ENCODE measurements at places on chromosomes 5 and 9. TPM values are rescaled to one million over a fixed set of nuclear protein-coding genes. Genes with fewer than 3 reads are reported as not detected.

DNA sequence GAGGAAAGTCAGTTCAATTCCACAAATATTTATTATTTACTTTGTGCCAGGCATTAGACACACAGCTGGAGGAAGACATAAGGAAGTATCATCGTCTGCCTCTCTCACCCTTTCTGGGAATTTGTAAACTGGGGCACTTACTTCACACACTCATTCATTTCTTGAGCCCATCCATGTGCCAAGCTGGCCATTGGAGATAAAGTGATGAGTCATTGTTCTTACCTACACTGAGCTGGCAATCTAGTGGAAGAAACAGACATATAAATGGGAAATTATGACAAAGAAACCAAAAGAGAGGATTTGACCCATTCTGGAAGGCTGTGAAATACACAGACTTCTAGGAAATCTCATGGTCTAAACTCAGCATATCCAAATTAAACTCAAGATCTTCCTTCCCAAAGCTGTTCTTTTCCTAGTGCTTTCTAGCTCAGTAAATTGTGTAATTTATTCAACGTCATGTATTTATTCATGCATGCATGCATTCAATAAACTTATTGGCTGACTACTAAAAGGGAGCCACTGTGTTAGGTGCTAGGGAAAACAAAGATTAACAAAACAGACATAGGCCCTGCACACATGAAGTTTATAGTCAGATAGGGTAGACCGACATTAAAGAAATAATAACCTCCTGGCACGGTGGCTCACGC, 65.3 kb downstream of the SH3RF2 start:
- DNase-seq = no peak

TXNDC8 gene
- total RNA-seq = not detected

MSX2 gene
- total RNA-seq = not detected

GRCh38 chr9:112007575-112008240, 111.1 kb downstream of the UGCG start:
- DNase-seq = no peak

GRCh38 chr9:77291714-77292113, 114.4 kb downstream of the VPS13A start:
- no peak for DNase-seq

SLC6A19 gene
- total RNA-seq = not detected

DEPDC1B gene
- total RNA-seq = 10.3 TPM

GRCh38 chr5:13833440-13833839, 111.0 kb downstream of the DNAH5 start:
- no peak for DNase-seq

GRCh38 chr5:74412066-74412465, 228.5 kb downstream of the ENC1 start:
- DNase-seq = no peak

LTC4S gene
- 1.7 TPM for total RNA-seq

- DNase-seq = no peak
Observed at GRCh38 chr5:150073086-150073625, 13.2 kb downstream of the CSF1R start.

GRCh38 chr5:8828596-8829322, 717.1 kb downstream of the SEMA5A start:
- DNase-seq = no peak

DNA sequence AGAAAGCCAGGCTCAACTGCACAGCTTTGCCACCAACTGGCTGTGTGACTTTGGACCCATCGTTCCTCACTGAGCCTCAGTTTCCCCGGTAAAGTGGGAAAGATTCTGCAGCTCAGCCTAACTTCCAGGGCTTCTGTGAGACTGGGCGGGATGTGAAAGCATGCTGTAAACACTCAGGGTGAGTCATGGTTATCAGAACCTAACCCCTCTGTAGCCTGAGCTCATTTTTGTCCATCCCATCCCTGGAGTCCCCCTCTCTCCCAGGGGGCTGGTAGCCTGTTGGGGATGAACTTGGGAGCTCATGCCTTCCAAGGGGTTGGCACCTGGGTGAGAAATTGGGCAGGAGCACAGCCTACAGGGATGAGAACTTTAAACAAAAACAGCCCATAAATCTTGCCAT, 2.3 kb downstream of the CCDC69 start:
- no peak for DNase-seq

DNA sequence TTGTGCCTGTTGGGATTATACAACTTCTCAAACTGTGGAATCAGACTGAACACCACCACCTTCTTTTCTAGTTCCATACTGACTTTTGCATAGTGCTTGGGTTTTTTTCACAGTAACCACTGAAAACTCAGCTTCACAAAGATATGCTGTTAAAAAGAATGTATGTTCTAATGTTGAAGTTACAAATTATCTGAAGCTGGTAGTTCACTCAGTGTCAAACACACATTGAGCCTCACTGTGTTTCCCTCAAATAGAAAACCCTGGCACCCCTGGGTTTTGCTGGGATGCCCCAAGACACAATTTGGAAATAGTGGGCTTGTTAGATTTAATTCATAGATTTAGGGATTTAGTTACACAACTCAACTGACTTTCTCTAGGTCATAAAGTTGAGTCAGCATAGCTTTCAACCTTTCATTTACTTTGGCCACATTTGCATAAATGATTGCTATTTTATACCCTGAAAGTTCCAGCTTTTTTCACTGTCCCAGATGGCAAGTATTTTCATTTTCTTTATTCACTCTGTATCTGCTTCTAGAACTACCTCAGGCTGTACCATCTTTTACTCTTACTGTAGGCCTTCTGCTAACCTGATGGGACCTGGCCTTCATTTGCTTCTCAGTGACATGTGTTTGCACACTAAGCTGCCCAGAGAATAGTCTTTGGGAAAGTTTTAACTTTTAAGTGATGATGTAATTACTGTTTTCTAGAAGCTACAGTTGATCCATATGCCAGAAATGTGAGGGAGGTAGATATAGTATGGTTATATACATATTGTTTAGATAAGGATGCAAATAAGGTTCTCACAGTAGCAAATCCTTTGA, 115.1 kb downstream of the CDC42SE2 start:
- DNase-seq = no peak

DNA sequence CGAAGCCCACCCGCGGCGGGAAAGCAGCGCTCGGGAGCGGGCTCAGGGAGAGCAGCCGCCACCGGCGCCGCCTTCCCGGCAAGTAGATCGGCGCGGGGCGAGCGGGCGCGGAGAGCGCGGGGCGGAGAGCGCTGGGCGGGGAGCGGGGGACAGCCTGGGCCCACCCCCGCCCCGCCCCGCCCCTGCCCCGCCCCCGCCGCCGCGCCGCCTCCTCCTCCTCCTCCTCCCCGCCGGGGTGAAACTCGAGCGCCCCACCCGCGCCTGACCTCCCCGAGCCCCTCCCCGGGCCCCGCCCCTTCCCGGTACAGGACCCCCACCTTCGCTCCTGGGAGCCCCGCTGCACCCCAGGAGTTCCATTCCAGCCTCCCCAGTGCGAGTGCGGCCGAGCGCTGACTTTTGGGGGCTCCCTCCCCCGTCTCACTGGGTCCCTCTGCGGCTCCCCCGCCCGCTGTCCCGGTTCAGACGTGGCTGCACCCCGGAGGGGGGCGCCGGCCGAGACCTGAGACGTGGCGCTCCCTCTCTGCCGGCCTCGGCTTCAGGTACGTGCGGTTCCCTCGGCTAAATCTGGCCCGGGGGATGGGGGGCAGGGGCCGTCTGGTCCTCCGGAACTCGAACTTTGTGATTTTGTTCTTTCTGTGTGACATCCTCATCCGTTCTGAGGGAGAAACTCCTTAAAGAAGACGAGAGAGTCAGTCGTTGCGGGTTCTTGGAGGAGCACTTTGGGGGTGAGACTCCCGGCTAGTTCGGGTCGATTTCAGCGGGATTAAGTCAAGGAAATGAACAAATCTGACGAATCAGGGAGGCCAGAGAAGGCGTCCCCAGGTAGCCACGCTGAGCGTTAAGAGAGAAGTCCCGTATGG, at the start of gene SEMA5A:
Gene SEMA5A (minus strand): TSS at position 84 of the 860 bp plus-strand sequence. CDS start 166,129 bp downstream, outside the sequence.
- peak; percentile 17 for DNase-seq

DNA sequence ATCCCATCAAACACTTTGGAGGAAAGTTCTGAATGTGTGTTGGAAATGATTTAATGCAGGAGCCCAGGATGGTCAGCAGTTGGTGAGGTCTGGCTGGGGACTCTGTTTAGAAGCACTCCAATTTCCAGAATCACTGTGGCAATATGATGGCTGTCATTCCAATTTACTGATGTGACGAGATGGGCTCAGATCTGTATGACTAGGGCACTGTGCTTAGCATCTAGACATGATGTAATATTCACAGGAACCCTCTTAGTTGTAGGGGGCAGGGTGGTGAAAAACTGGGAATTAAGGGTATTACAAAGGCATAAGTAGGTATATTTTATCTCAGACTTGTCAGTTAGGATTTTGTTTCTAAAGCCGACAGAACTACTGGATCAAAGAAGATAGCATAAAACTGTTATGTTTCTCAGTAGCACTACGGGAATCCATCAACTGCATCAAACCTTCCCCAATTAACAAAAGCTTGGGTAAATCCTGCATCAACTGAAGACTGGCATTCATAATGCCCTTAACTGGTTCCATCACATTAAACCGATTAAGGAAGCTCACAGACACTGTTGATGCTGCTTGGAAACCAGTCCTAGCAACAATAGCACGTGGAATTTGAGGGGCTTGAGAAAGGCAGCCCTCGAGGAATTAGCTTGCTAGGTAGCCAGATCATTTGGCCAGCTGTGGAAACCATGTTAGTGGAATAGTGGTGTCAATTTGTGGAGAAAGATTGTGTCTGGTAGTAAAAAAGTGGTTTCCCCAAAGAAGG, 86.1 kb downstream of the SV2C start:
- DNase-seq = no peak

DNA sequence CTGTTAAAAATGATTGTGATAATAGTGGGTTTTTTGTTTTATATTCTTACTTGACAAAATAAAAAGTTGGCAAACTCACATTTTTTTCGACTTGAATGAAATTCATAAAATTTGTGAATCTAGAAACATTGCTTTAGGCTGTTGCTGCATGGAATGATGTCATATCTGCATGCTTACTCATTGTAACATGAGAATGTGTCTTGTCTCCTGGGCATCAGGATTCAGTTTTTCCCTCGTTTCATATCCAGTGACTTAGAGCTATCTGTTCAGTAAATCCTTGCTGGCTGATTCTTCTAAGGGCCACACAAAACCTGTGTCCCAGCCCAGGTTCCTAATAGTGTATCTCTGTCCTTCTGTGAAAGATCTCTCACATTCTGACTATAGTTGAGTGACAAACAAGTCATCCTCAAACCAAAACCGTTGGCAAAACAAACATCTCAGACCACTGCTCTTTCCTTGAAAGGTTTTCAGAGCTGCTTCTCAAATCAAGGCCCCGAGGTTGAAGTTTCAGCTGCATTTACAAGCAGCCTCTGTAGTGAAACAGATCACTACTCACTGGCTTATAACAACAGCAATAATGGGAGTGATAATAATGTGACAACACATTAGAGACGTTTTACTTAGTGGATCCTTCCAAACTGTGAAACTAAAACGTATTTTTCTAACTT, 95.0 kb downstream of the NPR3 start:
- no peak for DNase-seq

GRCh38 chr5:83277154-83277553, 194.4 kb upstream of the VCAN start:
- no peak for DNase-seq

DNA sequence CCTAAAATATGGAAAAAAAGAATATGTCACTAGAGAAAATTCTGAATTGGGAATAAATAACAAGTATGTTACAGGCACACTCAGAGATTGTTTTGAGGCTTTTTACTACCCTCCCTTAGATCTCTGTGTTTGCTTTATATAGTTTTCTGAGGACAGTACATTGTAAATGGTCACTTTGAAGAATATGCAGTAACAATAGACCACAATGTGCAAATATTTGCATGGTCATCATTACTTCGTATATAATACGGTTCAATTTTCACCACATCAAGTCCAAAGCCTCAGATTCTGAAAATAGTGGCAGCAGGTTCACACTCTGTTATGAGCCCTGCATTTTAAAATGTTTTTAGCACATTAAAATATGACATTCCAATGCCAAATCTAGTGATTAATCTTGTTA, 238.6 kb downstream of the ADAMTS6 start:
- DNase-seq = no peak

EQTN gene
- total RNA-seq = 1.6 TPM

GRCh38 chr5:137122075-137122474, 377.1 kb downstream of the SPOCK1 start:
- no peak for DNase-seq

DNA sequence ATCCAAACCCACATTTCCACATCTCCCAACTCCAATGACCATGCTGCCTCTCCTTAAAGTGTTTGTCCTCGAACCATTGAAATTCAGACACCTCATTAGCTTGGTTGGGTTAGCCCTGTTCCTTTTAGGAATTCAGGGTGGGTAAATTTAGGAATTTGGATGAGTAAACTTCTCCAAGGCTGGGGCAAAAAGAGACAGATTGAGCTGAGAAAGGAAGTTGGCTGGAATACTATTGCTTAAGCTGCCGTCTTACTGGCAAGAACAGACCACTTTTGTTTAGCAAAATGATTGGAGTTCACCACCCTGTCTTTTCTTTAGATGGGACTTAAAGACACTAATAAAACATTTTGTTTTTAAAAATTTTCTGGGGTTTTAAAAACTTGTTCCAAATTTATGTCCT, 143.6 kb upstream of the GDNF start:
- DNase-seq = no peak

DNA sequence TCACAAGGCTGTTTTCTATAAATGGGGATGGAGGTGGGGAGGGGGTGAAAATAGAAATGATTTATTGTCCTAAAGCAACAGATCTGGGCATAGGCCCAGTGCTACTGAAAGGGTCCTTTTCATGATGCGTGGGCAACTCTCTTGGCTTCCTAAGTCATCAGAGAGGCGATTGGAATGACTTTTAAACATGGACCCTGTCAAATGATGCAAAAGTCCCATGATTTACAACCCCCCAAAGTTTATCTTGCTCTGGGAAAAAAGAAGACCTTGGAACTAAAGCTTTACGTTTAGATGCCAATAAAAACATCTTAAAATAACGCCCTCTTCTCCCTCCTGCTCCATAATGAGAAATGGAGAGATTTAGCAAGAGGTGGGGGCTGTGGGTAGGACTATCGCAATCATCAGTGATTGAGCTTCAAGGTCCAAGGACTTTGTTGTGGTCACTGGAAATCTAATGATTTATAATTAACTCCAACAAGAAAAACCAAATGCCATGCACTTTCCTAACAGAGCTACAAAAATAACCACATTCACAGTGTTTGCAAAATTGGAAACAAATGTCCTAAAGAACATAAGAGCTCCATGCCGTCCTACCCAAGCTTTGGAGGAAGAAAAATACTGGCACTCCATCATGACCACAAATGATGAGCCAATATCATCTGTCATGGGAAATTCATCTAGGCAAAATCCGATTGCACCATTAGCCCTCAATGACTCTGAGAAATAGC, 167.5 kb upstream of the CLINT1 start:
- no peak for DNase-seq

HTR1A gene
- 18.2 TPM for total RNA-seq

DNA sequence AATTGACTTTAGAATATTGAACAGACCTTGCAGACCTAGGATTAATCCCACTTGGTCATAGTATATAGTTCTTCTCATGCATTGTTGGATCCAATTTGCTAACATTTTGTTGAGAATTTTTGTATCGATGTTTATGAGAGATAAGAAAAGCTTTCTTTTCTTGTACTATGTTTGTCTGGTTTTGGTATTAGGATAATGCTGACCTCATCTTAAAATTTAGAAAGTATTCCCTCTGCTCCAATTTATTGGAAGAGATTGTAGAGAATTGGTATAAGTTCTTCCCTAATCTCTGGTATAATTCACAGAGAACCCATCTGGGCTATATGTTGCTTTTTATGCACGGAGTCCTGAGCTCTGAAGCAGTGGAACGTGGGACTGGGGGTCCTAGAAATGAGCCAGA, 67.7 kb downstream of the ADAMTS16 start:
- no peak for DNase-seq

SH3RF2 gene
- 0.31 TPM for total RNA-seq

- no peak for DNase-seq
Observed at GRCh38 chr9:129981180-129981907, 61.6 kb downstream of the FNBP1 start.
